ENCODE measurements at places on chromosomes 13 and 19.

GRCh38 chr19:29525901-29526729, at the start of gene VSTM2B:
Gene VSTM2B, plus strand, starts transcription at chr19:29525994. Its CDS starts 590 bp downstream, at chr19:29526584.
- no peak for DNase-seq

DNA sequence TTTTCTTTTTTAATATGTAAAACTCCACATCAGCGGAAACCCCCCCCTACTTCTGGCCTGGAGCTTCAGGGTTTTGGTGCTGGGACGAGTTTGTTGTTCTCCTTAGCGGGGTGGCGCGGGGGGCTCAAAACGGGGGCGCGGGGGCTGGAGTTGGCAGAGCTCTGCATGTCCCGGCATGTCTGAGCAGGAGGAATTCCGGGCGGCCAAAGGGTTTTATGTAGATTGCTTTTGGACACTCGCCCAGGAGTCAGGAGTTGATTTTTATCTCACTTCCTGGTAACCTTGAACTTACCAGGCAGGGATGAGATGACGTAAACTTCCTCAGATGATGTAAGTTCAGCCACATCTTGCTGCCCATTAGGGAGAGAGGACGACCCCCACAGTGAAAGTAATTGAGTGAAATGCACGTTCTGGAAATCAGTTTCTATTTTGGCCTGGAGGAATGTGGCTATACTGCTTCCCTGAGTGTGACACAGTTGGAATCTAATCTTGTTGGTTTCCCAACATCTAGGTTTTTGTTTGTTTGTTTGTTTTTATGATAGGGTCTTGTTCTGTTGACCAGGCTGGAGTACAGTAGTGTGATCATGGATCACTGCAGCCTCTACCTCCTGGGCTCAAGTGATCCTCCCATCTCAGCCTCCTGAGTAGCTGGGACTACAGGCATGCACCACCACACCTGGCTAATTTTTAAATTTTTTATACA, 21.0 kb upstream of the GDF15 start:
- peak; percentile 100 for DNase-seq

DNA sequence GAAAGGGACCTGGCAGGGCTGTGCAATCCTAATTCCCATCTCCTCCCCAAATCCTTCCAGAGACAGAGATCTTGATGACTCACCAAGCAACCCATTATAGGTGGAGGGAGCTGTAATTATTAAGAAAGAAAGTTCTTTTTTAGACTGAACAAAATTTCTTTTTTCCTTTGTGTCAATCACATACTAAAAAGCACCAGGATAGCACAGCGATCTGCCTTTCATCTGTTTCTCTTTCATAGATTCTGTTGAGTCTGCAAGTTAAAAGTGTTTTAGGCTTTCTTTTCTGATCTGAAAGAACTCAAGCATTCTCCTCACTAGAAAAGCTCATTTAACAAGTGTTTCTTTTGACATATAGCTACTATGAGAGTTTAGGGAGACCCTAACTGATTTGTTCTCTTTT, 222.8 kb downstream of the DCT start:
- no peak for DNase-seq

- DNase-seq, result peak; percentile 78
Measured at GRCh38 chr13:64684685-64685431, 2545.3 kb downstream of the PCDH9 start.

- peak; percentile 18 for DNase-seq
Measured at GRCh38 chr13:30844548-30845296, 61.3 kb upstream of the MEDAG start.

DNA sequence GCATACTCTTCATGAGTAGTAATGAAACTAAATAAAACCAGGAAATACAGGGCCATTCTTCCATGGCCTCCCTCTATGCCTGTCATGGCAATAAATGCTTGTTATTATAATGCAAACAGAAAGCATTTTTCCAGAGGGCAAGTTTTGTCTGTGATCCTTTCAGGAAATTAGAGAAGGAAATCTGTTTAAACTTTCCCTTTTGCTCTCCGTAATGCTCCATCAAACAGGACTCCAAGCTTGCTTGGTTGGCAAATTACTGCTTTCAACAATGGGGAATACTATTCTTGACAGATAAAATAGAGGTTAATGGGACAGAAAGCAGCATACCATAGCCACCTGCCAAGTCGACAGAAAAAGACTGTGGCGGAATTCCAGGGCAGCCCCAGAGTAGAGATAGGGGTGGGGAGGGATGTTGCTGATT, 252.5 kb downstream of the LHFPL6 start:
- peak; percentile 33 for DNase-seq

DNA sequence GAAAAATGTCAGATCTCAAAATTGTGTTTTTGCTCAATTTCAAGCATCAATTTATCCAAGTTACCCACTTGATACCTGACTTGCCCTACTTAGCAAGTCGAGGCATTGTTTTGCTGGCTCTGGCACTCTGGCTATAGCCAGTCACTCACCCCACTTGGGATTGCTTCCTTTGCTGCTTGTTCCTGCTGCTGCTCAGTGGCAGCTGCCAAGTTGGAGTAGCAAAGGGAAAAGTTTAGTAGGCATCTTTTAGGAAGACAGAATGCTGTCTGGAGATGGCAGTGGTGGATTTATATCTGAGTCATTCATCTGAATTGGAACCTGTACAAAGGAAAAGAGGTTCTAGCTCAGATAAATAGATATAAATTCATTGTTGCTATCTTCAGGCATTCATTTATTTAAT, 41.2 kb downstream of the PCCA start:
- DNase-seq, result peak; percentile 18

DNA sequence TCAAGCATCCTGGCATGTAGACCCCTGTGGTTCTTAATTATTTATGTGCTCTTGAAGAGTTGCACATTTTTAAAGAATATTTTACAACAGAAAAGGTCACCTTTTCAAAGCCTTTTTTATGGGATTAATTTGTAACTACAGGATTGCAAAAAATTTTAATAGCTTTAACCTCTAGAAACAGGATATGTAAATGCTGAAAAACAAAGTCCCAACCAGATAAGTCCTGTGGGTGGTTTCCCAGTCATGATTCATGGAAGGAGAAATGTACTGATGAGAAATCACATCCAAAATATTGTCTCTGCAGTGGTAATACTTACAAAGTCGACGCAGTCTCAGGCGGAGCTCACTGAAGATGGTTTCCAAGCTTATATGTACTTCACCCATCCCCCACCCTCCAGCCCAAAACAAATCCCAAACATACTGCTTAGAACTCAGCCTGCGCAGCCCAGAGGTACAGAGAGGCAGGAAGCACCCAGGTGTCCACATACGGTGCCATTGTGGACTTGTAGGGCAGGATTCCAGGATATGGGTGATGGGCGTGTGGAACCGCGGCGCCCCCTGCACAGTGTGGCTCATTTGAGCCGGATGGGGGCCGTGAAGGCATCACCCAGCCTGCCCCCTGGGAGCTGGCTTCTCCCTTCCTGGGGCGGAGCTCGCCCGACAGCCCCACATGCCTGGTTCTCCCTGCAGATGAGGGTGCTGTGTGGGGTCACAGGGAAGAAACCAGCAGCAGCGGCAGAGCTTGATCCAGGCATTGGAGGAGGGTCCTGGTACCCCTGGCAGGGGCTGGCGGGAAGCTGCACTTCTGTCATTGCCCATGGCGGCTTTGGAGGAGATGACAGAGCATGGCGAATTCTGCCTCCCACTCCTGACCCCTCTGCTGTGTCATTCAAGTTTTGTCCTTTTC, 101.2 kb downstream of the ATP11A start:
- DNase-seq, result peak; percentile 23

Data from fibroblast of the aortic adventitia (primary cell).